Stimulated activated CD4-positive, alpha-beta T cell treated with anti-CD3 and anti-CD28 coated beads, Interleukin-4, amount 100 ng/mL, for 48 hours (primary cell): ENCODE measurements at places on chromosomes 6 and 20.

DNA sequence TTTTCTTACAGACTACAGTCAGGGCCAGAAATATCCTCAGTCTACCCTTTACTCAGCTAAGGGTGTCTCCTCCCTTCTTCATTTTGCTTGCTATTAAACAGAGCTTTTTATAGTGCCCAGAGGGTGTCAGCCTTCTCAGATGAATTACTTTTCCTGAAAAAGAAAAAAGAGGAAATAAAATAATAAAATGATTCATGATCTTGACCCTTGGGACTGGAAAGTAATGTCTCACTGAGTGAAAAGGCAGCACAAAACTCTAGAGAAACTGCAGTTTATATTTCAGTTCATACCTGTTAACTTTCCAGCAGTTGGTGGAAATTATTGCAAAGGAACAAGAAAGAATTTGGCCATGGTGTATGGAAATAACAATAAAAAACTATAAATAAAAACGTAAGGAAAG is 170.6 kb downstream of the IBTK start:
- DNase-seq, result no peak

- DNase-seq, result no peak
These were observed 3.2 kb downstream of the TTBK1 start for GRCh38 chr6:43246301-43247113.

DNA sequence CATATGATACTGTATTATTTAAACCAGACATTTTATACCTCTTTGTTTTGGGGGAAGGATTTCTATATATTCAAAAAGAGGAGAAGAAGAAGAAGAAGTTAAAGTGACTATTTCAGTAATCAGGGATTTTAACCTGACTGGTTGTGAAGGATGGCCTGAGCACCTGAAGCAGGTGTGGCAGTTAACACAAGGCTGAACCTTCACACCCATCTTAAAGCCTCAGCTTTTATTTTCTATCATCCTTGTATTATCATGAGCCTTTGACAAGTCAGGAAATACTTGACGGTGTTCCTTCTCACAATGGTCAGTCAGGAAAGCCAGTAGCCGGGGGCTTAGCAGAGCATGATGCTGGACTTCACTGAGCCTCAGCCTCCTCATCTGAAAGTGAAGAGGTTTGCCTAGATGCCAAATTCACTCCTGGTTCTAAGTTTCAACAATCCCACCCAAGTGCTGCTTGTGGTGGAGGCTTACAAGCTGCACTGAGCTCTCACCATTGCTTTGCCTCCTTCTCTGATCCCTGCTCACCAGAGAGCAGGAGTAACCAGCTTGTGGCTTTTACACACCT is 117.2 kb downstream of the JAG1 start:
- no peak for DNase-seq

- DNase-seq, result no peak
These were observed 217.6 kb upstream of the PDE10A start for GRCh38 chr6:165880686-165881085.

DNA sequence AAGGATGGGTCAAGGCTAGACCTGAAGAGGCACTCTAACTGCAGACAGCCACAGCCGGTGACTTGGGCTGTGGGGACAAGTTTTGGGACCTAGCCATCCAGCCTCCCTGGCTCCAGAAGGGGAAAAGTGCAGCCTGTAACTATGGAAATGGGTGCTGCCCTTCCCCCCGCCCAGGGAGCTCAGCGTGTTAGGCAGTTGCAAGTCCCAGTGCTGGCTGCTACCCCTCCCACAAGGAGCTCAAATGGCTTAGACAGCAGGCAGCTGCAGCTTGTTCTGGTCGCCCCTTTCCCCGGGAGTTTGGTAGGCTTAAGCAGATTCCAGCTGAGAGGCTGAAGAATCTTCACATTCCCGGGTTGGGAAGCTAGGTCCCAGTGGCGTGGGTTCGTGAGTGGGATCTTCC is 162.6 kb downstream of the FAM83B start:
- no peak for DNase-seq

- no peak for DNase-seq
These were observed 40.6 kb upstream of the REV3L start for GRCh38 chr6:111523484-111524167.

- no peak for DNase-seq
These were observed 54.0 kb downstream of the TRAF3IP2 start for GRCh38 chr6:111551521-111552231.

- DNase-seq, result no peak
These were observed 118.7 kb downstream of the CEBPB start for GRCh38 chr20:50309280-50309763.

DNA sequence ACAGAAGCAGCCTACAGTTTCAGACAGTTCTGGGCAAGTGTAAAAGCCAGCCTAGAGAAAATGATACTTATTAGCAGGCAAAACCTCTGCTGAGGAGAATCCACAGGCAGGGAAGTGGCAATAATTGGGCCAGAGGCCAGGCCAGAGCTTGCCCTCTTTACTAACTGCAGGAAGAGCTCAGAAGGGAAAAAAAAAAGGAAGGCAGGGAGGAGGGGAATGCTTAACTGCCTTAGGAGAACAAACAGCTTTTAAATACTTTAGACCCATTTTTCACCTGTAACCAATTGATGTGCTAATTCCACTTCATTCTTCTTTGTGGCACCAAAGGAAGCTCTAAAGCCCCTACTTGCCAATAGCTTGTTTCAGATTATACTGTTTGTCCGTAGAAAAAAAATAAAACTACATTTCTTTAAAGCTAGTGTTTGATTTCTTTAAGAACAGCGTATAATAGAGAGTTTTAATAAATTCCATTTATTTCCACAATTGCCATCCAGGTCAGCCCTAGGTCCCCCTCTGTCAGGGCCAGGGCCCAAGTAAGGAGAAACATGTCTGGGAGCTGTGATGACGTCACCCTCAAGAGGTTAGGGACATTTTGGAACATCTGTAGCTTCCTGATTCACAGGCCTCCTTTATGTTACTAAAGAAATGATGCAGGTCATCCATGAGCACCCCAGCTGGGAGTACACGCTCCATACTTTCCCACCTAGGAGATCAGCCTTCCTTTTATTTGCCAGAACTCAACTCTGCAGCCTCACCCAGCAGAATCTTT is 384.3 kb downstream of the CDC5L start:
- DNase-seq, result no peak

- no peak for DNase-seq
These were observed 219.7 kb downstream of the FARS2 start for GRCh38 chr6:5481033-5481432.

DNA sequence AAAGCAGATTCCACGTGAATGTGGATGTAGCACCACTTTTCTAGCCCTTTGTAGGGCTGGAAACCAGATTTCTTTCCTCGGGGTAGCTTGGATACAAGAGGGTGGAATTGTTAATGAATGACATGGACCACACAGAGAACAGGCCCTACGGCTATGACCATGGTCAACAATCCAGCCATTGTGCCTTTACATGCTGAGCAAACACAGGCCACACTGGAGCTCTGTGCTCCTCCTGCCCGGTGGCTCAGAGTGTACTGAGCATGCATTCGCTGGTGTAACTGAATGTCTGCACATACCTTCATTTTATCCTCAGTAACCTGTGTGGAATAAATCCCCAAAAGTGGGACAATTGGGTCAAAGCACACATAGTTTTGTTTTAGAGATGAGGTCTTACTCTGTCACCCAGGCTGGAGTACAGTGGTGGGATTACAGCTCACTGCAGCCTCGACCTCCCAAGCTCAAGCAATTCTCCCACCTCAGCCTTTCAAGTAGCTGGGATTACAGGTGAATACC is 32.8 kb downstream of the LRP11 start:
- DNase-seq, result no peak

DNA sequence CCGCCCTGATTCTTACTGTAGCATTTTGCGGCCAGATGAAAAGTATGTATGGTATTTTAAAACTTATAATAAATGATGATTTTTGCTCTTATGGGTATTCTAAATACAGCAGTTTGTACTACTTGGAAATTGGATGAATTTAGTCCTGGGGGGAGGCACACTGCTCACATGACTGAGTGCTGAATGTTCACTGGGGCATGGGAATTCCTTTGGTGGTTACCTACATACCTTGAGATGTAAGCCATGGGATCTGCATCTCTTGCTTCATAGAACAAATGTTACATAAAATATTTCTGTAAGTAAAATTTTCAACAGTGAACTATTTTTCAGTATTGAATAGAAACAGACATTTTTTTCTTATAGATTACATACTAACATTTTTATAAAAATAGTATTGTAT is 71.1 kb downstream of the FIG4 start:
- DNase-seq, result no peak

DNA sequence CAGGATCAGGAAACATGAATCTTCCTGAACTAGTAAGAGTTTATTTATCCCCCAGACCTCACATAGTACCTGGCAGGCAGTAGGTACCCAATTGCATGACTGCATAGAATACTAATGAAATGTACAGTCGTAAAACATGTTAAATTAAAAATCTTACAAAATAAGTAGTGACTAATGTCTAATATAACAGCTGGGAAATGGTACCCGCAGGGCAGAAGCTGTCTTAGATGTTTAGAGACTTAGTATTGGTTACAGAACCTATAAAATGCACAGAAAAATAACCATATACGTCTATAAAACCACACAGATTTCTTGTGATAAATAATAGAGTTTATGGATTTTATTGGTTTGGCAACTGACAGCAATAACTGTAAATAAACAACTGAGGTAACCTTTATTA is 139.1 kb upstream of the GMDS start:
- DNase-seq, result no peak

DNA sequence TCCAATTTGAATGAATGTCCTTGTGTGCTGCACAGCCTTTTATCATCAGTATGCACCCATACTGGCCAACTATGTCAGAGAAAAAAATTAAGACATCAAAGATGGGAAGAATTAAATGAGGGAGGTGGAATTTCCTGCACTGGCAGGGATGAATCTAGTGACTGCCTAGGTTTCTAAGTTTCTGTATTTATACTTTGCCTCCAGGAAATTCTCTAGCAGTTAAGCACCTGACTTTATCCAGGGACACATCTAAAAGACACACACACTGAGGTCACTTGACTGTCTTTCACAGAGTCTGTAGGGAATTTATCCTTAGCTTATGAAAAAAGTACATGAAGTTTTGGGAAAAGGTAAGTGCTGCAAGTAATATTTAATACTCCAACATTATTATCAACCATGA is 636.5 kb upstream of the PTCHD4 start:
- no peak for DNase-seq

- no peak for DNase-seq
These were observed 396.9 kb upstream of the ADGRB3 start for GRCh38 chr6:68238097-68238601.

- no peak for DNase-seq
These were observed 27.0 kb downstream of the RPRD1B start for GRCh38 chr20:38060536-38060935.

DNA sequence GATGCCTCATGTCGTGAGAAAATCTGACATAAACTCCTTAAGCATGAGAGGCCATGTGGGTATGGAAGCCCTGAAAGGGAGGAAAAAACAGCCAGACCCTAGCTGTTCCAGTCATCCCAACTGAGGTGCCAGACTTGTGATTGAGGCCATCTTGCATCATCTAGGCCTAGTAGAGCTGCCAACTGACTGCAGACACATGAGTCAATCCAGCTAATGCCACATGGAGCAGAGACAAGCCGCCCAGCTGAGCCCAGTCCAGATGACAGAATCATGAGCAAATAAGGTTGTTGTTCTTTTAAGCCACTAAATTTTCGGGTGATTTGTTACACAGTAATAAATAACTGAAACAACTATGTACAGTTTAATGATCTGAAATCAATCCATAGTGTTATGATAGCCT is 680.9 kb downstream of the MAFB start:
- no peak for DNase-seq

GRCh38 chr6:167345348-167345747 is 20.5 kb downstream of the TTLL2 start:
- DNase-seq, result no peak

DNA sequence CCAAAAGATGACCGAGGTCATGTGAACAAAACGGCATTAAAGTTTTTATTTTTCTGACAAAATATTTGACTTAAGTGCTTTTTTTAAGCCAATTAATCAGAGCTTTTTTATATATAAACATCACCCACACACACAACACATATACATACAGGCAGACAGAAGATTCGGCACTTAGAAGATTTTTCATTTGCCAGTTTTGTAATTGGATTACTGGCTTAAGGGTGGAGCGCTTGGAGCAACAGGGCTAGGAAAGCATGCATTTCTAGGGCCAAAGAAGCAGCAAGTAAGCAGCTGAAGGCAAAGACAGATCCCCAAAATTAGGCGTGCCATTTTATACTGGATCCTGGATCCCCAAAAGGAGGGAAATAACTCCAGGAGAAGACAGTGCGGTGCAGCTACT is 30.3 kb downstream of the SAMD5 start:
- DNase-seq, result no peak

DNA sequence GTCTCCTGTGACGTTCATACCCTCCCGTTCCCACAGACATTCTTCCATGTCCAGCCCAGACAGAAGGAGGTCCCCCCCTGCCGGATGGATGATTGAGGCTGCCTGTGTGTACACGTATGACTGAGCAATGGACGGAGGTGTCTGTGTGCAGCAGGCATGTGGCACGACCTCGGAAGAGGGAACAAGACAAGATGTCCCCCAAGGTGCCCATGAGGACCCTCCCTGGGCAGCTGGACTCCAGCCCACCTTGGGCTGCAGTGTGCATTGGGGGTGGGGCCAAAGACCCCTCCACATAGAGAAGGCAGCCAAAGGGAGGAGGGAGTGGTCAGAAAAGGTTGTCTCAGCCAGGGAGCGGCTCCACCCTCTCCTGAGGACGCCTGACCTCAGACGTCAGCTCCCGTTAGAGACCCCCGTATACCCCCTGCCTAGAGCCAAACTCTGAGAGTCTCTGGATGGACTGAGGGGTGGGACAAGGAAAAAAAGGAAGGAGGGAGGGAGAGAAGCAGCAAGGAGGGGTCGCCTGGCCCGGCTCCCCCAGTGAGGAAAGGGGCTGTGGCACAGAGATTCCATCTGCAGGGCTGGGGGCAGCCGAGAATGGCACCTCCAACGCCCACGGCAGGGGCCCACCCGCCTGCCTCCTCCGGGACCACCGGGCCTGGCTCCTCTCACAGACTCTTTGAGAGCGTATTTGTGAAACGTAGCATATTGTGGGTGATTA is 92.9 kb upstream of the BHLHE23 start:
- DNase-seq, result no peak

- no peak for DNase-seq
These were observed 273.9 kb downstream of the RFPL4B start for GRCh38 chr6:112620812-112621569.

DNA sequence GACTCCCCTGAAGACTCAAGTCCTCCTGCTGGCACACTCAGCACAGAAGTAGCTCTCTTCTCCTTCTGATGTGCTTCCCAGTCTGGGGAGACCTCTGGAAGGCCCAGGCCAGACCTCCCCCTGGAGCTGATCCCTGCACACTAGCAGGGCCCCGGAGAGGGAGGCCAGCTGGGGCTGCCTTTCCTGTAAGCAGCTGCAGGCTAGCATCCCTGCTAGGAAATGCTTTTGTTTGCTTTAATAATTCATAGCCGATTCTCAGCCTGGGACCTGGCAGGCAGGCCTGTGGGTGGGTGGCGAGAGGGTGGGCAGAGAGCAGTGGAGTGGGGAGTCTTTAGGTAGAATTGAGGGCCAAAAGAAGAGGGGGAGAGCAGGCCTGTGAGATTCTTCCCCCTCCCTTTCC is 5.2 kb downstream of the EBF4 start:
- DNase-seq, result no peak
